ENCODE measurements at places on chromosomes 1 and 21.

- DNase-seq = no peak
These were observed 5.7 kb downstream of the VAMP4 start for GRCh38 chr1:171736196-171736595.

DNA sequence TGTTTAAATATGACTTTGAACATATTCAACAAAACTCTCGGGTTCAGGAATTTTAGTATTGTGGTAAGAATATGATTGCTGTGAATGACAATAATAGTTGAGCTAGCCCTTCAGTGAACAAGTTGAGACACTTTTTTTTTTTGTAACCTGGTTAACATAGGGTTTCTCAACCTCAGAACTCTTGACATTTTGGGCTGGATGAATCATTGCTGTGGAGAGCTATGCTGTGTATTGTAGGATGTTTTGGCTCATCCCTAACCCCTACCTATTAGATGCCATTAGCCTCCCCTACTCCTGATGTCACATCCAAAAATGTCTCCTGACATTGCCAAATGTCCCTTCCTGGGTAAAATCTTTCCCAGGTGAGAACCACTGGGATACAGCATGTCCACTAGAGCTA lies 113.7 kb downstream of the RUNX1 start:
- no peak for DNase-seq

- peak; percentile 11 for DNase-seq
These were observed 31.0 kb downstream of the AZIN2 start for GRCh38 chr1:33111965-33112364.

GRCh38 chr1:115793162-115793561 lies 24.6 kb upstream of the CASQ2 start:
- DNase-seq = no peak

DNA sequence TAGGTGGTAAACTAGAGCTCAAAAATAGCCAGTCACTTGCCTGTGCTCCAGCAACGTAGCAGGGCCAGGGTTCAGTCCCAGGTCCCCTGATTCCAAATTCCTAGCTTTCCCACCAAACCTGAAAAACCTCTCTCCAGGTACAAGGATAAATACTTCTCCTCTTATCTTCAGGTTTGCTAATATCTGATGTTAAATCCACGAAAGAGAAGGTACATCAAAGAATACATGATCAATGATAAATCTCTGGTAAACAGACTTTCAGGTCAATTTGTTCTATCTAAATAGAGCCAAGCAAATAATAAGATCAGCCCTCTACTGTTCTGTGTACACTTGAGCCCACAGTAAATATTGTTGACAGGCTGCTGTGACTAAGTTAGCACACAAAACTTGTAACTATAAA lies 52.1 kb upstream of the AKT3 start:
- no peak for DNase-seq

DNA sequence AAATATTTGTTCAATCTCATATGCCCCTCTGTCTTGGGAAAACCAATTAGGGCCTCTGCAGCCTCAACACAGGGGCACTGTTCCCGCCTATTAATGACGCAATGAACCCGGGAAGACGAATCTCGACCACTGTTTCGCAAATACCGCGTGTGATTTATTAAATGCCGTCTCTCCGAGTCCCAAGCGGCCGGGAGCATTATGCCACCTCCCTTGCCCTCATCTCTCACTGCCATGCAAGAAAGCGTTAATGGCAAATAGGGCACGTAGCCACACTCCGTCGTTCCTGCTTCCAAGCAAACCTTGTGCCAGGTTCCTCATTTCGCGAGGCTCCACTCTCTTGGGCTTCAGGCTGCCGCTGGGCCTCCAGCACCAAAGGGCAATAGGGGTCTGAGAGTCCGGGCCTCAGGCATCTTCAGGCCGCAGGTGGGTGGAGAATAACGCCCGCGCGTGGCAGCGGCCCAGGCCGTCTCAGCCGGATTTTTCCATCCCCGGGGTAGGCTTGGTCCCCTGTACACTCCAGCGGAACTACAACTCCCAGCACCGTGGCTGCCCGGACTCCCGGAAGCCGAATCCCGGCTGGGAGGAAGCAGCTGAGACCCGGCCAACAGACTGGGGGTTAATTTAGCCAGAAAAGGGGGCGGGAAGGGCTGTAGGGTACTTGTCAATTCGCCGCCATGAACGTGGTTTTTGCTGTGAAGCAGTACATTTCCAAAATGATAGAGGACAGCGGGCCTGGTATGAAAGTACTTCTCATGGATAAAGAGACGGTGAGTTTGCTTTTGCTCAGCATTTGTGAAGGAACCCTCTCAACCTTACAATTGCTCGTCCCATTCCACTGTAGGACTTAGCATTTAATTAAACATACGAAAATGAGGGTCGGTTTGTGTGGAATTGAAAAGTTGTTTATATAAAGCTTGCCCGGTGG lies at the start of gene VPS45:
TSS of gene VPS45 (plus strand) at position 593 of the 925 bp plus-strand sequence. CDS start at position 675, 82 bp downstream.
- DNase-seq = peak; percentile 88
